ENCODE measurements at places on chromosomes 16 and 17. TPM values are rescaled to one million over a fixed set of nuclear protein-coding genes. Genes with fewer than 3 reads are reported as not detected.
A peak's percentile ranks its signal among the peaks of the same experiment; 100 is the strongest.

Gene ABCC11
- 0.37 TPM for polyA plus RNA-seq

GRCh38 chr16:72878301-72879269 lies 169.3 kb downstream of the ZFHX3 start:
- no peak for DNase-seq

GRCh38 chr17:40443196-40443987 lies at the start of gene IGFBP4:
Gene IGFBP4 (plus strand): TSS chr17:40443450. CDS start chr17:40443736, 286 bp downstream.
- DNase-seq: peak; percentile 86

- DNase-seq: peak; percentile 90
Measured at GRCh38 chr17:72205357-72205756, 84.5 kb downstream of the SOX9 start.

DNA sequence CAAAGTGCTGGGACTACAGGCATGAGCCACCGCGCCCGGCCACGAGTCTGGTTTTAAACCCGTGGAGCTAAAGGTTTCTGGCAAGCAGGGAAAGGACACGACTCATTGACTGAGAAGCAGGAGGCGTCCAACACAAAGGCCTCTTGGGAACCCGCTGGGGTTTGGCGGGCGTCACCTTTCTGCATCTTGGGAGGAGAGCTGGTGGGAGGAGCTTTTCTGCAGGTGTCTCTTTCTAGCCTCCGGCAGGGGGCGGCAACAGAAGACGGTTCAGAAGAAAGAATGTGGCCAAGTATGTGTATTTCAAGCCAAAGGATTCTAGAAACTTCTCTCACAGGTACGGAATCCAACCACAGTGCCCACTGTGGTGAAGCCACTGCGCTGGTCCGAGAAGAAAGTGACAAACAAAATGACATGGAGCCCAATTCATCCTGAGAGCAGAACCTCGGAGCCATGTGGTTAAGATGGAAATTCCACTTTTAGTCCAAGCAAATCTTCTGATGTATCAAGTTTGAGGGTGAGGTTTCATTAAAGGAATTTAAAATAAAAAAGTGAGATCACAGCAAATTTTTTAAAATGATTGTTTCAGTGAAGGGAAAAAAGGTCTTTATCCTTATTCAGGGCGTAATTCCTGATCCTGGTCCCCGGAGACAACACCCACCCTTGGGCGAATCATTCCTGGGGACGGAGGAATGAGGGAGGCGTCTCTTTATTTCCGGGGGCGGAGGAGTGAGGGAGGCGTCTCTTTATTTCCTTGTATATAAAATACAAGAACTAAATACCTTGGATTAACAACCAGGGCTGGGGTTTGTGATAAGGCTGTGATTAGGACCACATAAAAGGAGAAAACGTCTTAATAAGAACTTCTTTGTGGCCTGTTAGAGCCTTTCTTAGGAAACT lies 97.6 kb downstream of the MRM3 start:
- DNase-seq: peak; percentile 63

DNA sequence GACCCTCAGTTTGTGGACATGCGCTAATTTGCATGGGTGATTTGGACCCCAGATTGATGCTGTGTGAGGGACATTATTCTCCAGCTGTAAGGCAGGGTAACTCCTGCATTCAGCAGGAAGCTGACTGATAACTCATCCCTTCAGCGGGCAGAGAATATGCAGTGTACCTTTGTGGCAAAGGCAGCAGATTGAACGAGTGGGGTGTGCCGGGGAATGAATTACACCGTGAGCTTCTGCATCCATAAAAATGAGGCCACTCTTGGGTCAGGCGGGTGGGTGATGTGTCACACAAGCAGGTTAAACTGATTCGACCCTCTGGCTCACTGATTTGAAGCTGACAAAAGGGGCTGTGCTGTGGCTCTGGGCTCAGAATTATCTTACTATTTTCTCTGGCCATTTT lies 128.9 kb upstream of the PMFBP1 start:
- peak; percentile 77 for DNase-seq

DNA sequence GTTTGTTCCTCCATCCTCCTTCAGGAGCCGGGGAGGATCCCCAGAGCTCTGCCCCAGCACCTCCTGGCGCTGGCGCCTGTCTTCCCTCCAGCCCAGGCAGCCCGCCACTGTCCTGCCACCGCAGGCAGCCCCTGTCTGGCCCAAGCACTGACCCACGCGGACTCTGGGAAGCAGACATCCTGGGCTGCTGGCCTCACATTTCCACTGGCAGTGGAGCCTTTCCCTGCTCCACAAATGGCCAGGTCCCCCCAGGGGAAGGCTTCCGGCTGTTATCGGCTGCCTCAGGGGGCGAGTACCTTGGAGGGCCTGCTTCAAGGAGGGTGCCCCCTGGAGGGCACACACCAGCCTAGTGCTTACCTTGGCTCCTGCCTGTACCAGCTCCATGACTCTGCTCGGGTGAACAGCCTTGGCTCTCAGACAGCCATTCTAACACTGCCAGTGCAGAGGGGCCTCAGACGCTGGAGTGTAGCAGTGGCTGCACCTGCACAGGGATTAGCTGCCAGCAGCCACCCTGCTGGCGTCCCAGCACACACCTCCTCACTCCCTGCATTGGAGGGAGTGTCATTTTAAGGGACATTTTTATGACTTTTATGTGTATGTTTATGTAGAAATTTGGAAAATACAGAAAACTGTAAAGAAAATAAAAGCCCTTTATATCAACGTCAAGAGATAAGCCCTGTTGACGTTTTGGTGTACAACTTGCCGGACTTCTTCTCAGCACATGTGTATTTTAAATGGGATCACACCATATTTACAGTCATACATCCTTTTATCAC lies 21.0 kb downstream of the ACE start:
- DNase-seq: no peak

Measured in brain (organoid and tissue), 16 donors.